ENCODE measurements at places on chromosomes 2 and 18. TPM values are rescaled to one million over a fixed set of nuclear protein-coding genes. Genes with fewer than 3 reads are reported as not detected.

Gene CHRNG
- not detected for total RNA-seq

Gene CD207
- not detected for total RNA-seq

Gene MAPRE3
- 4.4 TPM for total RNA-seq

Gene PROC
- not detected for total RNA-seq

Gene SLC30A3
- 0.90 TPM for total RNA-seq

Gene GAD1
- 2.6 TPM for total RNA-seq

Gene RNF25
- 15.2 TPM for total RNA-seq

DNA sequence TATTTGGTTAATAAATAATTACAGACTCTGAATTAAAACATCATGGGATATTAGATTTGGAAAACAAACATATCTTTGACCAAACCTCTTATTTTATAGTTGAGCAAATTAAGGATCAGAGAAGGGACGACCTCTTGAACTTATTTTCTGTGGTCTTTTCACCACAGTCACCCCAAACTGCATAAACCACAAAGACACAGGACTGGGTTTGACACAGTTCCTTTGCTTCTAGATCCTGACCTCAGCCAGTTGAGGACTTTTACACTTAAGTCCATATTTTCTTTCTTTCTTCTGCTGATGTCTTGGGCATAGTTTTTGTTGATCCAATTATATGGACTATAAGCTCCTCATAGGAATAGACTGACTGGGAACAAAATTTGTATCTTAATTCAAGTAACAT, 234.0 kb upstream of the SLC14A2 start:
- no peak for DNase-seq

GRCh38 chr2:30730736-30731647, 76.3 kb downstream of the CAPN13 start:
- no peak for DNase-seq

DNA sequence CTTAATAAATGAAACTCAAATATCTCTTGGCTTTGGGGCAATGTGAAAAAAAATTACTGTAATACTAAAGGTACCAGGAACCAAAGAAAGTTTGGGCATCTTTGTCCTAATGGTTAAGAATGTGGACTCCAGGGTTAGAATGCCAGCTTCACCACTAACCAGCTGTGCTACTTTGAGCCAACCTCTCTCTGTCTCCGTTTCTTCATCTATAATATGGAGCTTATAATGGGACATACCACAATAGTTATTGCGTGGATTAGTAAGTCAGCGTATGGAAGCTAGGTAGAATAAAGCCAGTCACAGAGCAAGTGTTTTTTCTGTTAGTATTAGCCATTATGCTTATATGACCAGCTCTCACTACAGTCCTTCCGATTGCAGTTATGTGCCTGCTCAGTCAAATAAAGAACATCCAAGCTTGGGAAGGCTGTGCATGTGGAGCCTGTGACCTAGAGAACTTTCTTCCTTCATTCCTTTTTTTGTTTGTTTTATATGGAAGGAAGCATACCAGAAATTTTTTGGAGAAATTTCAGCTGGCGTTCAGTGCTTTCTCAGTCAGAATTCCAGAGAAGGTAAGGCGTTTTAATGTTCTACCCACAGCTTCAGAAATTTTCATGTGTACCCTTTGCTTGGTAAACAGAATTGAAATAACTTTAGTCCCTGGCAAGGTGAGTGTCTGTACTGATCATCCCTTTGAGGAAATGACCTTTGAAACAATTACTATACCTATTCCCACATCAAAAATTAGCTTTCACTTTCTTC, 114.0 kb upstream of the RND3 start:
- no peak for DNase-seq

- DNase-seq, result no peak
Measured at GRCh38 chr18:37452682-37453385, 112.8 kb downstream of the CELF4 start.

DNA sequence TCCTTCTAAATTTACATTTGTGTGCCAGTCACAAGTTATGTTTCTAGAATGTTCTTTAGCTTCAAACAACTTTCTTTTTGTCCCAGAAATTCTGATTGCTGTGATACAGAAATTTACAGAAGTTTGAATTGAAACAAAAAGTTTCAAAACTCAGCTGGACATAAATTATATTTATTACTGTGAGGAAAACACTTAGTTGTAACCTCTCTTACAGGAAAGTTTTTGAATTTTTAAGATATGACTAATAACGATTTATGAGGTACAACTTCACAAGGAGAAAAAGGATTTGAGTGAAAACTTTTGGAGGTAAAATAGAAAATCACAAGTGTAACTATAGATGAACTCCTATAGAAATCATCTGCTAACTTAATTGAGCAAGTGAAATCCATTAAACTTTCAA, 205.3 kb downstream of the TMEM247 start:
- no peak for DNase-seq

DNA sequence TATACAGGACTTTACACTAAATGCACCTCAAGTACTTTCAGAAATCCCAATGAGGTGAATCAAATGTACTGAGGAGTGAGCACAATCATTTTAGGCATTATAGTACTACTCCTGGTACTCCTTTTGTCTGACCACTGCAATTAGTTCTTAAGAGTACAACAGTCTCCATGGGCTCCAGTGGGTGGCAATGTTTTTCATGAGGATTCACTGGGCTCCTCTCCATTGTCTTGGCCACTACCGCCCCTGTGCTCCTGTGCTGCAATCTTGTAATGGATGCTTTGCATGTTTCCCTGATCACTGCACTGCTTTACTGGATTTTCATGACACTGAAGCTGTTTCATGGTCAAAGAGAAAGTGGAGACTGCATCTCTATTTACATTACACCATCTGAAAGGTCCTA, 268.5 kb upstream of the ZSWIM2 start:
- no peak for DNase-seq

GRCh38 chr18:75341267-75341666, 86.2 kb downstream of the SMIM21 start:
- no peak for DNase-seq

DNA sequence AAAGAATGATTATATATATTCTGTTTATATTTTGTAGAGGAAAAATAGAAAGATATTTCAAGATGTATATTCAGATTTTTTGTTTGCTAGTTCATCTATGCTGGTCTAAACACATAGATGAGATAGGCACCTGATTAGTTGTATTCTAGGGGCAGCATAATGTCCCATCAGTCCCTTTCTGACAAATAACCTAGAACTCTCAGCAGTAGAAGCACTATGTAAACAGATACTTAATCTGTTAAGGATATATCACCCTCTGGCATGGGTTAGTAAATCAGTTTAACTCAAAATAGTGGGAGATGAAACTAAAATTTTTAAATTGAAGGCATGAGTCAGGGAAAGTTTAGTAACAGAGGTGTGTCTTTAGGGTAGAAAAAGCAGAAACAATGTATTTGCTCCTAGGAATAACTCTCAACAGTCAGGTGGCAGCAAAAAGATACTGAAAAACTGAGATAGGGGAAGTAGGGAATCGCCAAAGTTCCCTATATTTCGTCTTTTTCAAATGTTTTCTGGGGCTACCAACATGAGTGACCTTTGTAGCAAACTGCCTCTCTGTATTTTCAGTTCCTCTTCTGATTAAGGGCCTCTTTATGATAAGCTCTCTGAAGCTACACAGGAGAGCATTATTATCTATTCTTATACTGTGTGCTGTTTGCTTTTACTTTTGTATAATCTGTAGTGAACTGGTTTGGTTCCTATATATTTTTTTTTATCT, 5.7 kb downstream of the PPP1R1C start:
- DNase-seq, result no peak

DNA sequence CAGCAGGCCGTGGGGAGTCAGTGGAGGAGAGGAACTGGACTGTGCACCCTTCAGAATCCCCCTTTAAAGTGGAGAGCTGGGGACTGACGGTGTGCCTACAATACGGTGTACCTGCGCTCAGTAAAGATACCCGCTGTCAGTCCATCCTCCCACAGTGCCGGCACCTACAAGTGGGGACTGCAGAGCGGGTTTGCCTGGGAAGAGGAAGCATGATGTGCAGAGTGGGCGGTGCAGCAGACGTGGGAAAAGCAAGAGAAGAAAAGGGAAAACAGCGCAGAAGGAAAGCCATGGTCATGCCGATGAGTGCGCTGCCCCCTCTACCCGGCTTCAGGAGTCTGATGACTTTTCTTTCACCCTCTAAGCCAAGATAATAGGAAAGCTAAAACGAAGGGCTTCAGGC, 148.0 kb downstream of the TPO start:
- DNase-seq, result no peak

DNA sequence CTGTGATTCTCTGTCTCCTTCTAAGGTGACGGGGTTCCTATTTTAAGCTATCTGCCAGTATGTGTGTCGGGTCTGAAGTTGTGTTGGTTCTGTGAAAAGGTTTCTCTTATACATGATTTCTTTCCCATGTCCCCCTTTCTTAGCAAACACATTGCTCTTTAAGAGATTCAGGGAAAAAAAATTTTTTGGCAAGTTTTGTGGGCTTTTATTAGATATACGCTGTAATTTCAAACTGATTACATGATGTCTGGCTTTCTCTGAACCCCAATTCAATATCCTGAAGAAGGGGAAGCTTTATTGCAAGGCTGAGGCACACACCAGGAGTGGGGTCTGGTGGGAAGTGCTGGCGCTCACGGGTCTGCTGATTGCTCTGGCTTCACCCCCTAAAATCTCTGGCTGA, 210.6 kb downstream of the AGPS start:
- DNase-seq, result no peak

- DNase-seq, result no peak
Measured at GRCh38 chr2:136530146-136530545, 235.2 kb upstream of the THSD7B start.

GRCh38 chr2:122486086-122486485, 730.6 kb downstream of the TSN start:
- DNase-seq, result no peak

GRCh38 chr2:26701596-26701995, 9.1 kb downstream of the KCNK3 start:
- no peak for DNase-seq

- DNase-seq, result no peak
Measured at GRCh38 chr2:173545364-173545763, 190.7 kb downstream of the CDCA7 start.

DNA sequence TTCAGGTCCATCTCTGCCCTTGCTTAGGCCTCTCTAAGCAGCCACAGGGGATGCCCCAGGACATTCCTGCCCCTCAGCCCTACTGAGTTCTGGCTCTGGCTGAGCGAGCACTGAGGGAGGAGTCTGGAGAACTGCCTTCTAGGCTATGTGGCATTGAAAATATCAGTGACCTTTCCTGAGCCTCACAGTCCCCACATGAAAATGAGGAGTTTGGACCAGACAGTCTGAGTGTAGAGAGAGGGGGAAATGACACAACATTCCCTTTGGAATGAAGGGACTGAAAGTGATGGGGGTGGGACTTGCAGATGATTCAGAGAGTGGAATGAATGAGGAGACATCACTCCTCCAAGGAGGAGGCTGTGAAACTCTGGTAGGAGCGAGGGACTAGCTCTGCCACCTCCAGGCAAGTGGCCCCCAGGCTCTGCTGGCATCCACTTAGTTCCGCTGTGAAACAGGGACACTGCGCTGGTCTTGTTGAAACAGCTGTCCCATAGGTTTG, 8.0 kb downstream of the TNS1 start:
- no peak for DNase-seq

- no peak for DNase-seq
Measured at GRCh38 chr2:953975-954686, 3.5 kb downstream of the SNTG2 start.

DNA sequence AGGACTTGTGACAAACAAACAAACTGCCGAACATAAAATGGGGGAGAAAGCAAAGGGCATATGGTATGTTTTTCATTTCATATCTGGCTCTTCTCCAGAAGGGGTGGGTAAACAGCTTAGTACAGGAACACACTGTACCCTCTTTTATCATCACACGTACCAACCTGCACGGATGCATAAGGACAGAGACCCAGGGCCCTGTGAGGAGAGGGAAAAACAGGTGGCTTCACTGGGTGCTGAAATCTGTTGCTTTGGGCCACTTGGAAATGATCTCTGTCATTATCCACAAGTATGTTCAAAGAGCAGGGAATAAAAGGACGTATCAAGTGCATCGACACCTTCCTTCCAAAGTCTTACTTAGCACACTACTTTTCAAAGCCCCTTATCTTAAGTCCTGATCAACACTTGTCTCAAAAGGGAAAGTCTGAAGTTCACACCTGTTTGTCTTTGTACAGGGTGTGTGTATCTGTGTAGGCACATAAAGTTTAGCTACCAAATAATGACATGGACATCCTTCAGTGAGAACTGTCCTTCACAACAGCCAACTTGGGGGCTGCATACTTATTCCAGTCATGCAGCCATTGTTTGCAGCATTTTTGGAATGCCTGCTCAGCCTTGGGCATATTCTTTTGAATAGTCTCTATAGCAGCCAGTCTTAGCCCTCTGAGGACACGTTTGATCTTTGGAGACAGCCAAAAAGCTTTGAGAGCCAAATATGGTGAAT, 60.6 kb downstream of the IRS1 start:
- DNase-seq, result no peak

- peak; percentile 14 for DNase-seq
Measured at GRCh38 chr18:47184419-47185050, 8.4 kb upstream of the IER3IP1 start.

GRCh38 chr2:219499058-219499307, 292 bp downstream of the GMPPA start:
- DNase-seq, result no peak

DNA sequence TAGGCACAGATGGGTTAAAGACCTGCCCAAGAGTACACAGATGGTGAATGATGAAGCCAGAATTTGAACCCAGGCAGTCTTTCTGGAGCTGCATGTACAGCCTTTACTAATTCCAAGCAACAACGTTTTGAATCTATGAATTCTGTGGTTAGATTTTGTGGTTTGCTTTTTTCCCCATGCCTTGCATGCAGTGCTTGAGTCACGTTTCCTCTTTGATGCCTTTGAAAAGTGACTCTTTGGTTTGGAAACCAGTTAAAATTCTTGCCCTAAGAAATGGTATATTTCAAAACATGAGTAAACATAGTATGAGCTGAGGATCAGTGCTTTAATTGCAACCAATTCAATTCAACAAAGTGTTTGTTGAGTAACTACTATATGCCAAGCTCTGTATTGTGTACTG, 48.2 kb upstream of the PPM1B start:
- DNase-seq, result peak; percentile 63

DNA sequence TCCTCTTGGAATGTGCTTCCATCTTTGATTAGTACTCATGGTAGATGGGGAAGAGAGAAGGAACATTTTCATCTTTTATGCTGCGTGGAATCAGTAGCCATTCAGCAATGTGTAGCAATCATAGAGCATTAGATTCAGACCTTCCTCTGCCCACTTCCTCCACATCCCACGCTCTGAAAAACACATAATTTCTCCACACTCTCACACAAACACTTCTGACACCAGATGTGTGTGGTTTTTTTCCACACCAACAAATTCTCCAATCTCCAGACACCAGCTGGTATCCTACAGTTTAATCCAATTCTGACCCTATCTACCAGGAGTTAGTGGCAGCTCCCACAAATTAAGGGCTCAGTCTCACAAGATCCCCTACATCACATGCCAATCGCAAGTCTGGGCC, 103.3 kb downstream of the AOX1 start:
- no peak for DNase-seq

GRCh38 chr2:84338069-84338468, 121.0 kb downstream of the SUCLG1 start:
- DNase-seq, result no peak

DNA sequence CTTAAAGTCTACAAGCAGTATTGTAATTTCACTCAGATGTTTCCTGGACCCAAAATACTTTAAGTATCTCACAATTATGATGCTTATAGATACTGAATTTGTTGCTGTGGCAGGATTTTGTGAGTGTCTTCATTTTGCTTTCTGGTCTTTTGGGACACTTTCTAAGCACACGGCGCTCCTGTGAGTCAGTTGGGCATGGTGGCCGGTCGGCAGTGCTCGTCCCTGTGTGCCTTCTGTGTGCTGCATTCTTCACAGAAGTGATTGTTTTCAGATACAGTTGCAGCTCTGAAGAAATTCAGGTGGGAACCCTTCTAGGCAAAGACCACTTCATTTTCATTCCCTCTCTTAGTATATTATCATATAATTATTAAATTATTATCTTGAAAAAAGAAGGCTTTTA, 273.3 kb downstream of the ZNF407 start:
- DNase-seq, result no peak
